Activated CD8-positive, alpha-beta memory T cell treated with anti-CD3 and anti-CD28 coated beads for 4 hours (primary cell): ENCODE measurements at places on chromosomes 12 and 14.

DNA sequence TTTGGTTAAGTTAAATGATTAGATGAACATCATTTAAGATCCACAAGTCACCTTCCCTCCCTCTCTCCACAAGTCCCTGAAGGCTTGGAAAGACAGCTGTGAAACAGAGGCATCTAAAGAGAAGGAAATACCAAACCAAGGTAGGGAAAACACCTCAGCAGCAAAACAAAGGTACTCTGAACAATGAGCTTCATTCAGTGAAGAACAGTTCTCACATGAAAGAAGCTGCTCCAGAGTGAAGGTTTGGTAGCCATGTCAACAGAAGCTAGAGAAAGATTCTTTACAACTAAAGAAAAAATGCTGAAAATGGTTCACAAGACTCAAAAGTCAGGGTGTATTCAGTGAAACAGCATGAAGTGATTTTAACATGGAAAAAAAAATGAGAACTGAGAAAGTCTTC is 69.4 kb downstream of the FGD6 start:
- no peak for DNase-seq

DNA sequence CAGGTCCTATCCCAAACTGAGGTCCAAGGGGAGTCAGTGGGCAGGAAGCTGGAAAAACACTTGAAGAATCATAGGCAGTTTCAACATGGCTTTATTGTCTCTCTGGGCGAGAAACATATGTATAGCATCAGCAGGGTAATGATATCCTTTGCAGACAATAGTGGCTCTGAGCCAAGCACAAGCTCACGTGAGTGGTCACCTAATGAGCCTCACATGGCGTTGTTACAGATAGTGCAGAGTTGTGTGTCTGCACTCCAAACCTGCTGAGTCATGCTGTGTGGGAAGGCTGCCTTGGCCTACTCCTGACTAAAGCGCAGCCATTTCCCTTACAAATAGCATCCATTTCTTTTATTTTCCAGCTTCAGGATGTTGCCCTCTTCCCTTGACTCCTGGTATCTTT is 105.2 kb upstream of the SYT1 start:
- DNase-seq, result no peak

- DNase-seq, result no peak
Observed at GRCh38 chr14:21860172-21860571, 186.6 kb upstream of the OR4E1 start.

- DNase-seq, result no peak
Observed at GRCh38 chr14:47675466-47676314, at the start of gene MDGA2. MDGA2 (minus strand) TSS chr14:47675605.

GRCh38 chr12:116442946-116443345 is 116.2 kb upstream of the MAP1LC3B2 start:
- no peak for DNase-seq

GRCh38 chr14:87691042-87691881 is 301.7 kb downstream of the GALC start:
- DNase-seq, result no peak

DNA sequence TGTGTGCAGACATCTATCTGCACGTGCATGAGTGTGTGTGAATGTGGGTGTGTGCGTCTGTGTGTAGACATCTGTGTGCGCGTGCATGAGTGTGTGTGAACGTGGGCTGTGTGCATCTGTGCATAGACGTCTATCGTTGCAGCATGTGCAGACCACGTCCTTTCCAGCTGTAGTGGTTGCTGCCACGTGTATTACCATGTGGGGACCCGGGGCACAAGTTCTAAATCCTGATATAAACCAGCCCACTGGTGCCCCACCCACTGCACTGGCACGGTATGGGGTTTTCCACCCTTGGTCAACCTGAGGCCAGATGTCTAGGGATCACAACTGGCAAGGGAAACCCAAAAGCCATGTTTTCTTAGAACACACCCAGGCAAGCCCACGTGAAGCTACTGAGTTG is 197.0 kb downstream of the ANO2 start:
- DNase-seq, result no peak

DNA sequence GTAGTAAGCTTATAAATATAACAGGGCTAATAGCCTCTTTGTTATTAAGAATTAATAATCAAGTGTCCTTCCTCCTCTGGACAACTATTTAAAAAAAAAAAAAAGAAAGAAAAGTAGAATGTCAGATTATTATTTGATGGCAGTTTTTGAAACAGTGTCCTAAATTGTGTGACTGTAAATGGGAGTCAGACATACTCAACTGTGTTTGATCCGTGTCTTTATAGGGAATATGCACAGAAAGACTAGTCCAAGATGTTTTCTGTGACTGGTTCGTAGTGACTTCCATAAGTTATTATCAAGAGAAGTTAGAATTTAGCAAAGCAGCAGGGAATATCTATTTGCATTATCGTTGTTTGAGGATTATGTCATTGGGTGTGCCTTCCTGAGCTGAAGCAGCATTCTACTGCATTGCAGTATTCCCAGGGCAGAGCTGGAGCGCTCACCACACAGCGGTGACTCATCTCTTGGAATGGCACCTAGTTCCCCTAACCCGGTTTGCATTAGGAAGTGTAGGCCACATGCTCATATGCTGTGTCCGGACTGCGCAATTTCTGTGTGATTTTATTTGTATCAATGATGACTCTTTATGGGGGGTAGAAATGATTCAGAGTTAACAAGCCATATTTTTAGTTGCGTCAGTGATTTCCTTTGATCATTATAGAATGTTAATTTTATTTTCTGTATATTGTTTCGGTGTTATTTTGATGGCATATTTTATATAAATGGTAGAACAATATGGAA is 7.9 kb downstream of the DYNC1H1 start:
- no peak for DNase-seq

GRCh38 chr14:91364524-91365270 is 52.9 kb downstream of the CCDC88C start:
- no peak for DNase-seq

- DNase-seq, result no peak
Observed at GRCh38 chr12:125310461-125310860, 245.2 kb downstream of the AACS start.

DNA sequence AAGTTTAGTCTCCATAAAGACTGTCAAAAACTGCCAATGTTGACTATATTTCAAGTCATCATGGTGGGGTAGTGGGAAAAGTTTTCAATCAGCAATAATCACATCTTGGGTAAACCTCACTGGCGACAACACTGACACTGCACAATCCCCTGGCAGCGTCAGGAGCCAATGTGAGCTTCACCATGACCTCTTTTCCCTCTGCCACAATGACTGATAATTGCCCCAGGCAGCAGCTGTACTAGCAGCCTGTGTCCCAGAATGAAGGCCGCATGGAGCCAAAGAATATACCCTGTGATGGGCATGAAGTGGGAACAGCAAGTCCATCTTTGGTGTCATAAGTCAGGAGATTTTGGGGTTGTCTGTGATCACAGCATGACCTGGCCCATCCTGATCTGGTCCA is 5.3 kb downstream of the MMAB start:
- no peak for DNase-seq

- no peak for DNase-seq
Observed at GRCh38 chr12:84069699-84070098, 842.9 kb downstream of the SLC6A15 start.

DNA sequence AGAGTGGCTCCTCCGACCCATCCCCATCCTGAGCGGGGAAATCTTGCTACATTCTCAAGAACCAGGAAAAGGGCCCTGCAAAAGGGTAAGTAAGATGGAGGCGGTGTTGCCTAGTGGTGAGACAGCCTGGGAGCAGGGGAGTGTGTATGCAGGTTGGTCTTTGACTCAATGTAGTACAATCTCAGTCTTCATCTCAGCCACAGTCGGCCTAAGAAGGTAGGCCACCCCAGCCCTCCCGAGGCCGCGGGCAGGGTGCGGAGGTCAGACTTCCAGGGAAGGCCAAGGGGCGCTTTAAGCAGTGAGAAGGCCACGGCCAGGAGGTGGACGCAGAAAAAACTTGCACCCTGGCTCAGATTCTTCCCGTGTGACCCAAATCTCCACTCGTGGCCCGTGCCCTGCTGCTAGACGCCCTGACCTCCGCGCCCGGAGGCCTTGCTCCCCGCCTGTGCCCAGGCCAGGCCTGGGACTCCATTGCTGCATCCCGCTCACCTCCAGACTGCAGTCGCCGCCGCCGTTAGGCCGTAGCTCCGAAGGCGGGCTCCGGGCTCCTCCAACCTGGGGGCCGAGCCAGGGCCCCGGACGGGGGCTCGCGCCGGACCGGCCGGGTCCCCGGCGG is 435 bp downstream of the FOXM1 start:
- DNase-seq, result no peak

- DNase-seq, result no peak
Observed at GRCh38 chr12:116609319-116610114, 50.3 kb downstream of the MAP1LC3B2 start.
